ENCODE measurements at places on chromosomes 4 and X. TPM values are rescaled to one million over a fixed set of nuclear protein-coding genes. Genes with fewer than 3 reads are reported as not detected.

The GPR173 gene
- 0.84 TPM for total RNA-seq

The HMX1 gene
- total RNA-seq = not detected

The CSAG2 gene
- not detected for total RNA-seq

The CXCR3 gene
- not detected for total RNA-seq

The DGAT2L6 gene
- not detected for total RNA-seq

The GUCY1A1 gene
- 0.67 TPM for total RNA-seq

The IQCM gene
- total RNA-seq = not detected

The CNGA1 gene
- total RNA-seq = not detected

The TMEM154 gene
- 13.3 TPM for total RNA-seq

The PAGE4 gene
- not detected for total RNA-seq

The DTHD1 gene
- total RNA-seq = not detected

The MAMLD1 gene
- 2.8 TPM for total RNA-seq

The HPGDS gene
- not detected for total RNA-seq

The UGT2A1 gene
- not detected for total RNA-seq

The ADGRG4 gene
- 0.10 TPM for total RNA-seq

The PPARGC1A gene
- total RNA-seq = not detected

The NAA11 gene
- not detected for total RNA-seq

The DYNLT3 gene
- 38.7 TPM for total RNA-seq

The ADD1 gene
- 190 TPM for total RNA-seq

The COL4A6 gene
- total RNA-seq = 1.1 TPM

The H2AZ1 gene
- 878 TPM for total RNA-seq

The AMTN gene
- total RNA-seq = not detected

The NCAPG gene
- 45.1 TPM for total RNA-seq

The AKAP4 gene
- total RNA-seq = not detected

The NUDT9 gene
- 30.7 TPM for total RNA-seq

The SLC25A31 gene
- not detected for total RNA-seq

The ZFP92 gene
- 0.10 TPM for total RNA-seq

The BRS3 gene
- not detected for total RNA-seq

Data from mammary microvascular endothelial cell (primary cell).